ENCODE measurements at places on chromosomes 6 and 20. TPM values are rescaled to one million over a fixed set of nuclear protein-coding genes. Genes with fewer than 3 reads are reported as not detected.

GRCh38 chr6:153858529-153858928, 180.5 kb upstream of the OPRM1 start:
- H3K36me3 ChIP-seq: peaks cover 4% of the 10 kb centered on the region
- peaks cover 1% of the 10 kb centered on the region for H3K27me3 ChIP-seq
- H3K4me3 ChIP-seq: no peak overlapping the region
- H3K4me1 ChIP-seq: peaks cover 2% of the 10 kb centered on the region
- DNase-seq: no peak

DNA sequence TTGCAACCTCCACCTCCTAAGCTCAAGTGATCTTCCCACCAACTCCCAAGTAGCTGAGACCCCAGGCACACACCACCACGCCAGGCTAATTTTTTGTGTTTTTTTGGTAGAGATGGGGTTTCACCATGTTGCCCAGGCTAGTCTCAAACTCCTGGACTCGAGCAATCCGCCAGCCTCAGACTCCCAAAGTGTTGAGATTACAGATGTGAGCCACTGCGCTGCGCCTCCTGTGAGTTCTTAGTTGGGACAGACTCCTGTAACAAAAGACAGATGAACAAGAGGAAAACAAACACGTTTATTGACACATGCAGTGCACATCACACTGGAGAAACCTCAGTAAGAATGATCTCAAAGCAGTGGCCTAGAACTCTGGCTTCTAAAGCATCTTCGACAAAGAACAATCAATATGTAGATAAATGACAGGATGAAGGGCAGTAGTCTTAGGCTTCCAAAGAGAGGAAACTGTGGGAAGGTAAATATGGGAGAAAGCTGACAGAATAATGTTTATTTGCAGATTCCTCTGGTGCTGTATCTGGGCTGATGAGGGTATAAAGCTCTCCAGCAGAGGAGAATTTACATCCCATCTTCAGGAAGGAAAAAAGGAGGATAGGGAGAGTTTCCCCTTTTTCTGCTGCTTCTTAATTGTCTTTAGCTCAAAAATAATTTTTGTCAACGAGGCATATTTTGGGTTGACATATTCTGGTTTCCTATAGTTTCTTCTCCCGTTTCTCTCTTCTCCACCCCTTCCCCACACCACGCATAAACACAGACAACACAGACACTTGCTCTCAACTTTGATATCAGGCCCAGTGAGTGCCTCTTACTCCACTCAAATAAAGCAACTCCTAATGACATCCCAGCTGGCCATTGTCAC, 84.7 kb upstream of the TNFAIP3 start:
- no peak overlapping the region for H3K4me3 ChIP-seq
- no peak overlapping the region for H3K27ac ChIP-seq
- H3K36me3 ChIP-seq: no peaks in the 10 kb centered on the region
- no peak for DNase-seq
- peaks cover 24% of the 10 kb centered on the region for H3K4me1 ChIP-seq

The DEFB124 gene
- total RNA-seq: not detected

- no peak overlapping the region for H3K27ac ChIP-seq
- H3K4me3 ChIP-seq: no peak overlapping the region
- DNase-seq: no peak
- no peaks in the 10 kb centered on the region for H3K27me3 ChIP-seq
- no peaks in the 10 kb centered on the region for H3K4me1 ChIP-seq
Measured at GRCh38 chr6:82588020-82588419, 224.4 kb downstream of the TPBG start.

DNA sequence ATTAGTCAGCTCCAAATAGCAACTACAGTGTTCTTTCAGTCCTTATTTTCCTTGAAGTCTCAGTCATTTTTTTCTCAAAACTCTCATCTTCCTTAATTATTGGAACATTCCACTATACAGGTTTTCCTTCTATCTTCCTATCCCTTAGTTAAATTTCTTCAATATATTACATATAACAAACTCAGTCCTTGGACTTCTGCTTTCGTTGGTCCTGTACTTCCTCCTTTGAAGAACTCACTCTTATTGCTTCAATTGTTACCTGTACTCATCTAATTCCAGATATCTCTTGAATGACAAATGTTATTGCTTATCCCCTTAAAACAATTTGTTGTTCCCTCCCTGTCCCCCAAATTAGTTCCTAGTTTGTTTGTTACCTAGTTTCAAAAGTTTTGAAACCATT, 67.7 kb upstream of the NOTCH4 start:
- H3K27ac ChIP-seq: no peak overlapping the region
- no peak overlapping the region for H3K4me3 ChIP-seq
- peaks cover 12% of the 10 kb centered on the region for H3K4me1 ChIP-seq
- no peak for DNase-seq
- H3K36me3 ChIP-seq: no peaks in the 10 kb centered on the region
- no peaks in the 10 kb centered on the region for H3K27me3 ChIP-seq

DNA sequence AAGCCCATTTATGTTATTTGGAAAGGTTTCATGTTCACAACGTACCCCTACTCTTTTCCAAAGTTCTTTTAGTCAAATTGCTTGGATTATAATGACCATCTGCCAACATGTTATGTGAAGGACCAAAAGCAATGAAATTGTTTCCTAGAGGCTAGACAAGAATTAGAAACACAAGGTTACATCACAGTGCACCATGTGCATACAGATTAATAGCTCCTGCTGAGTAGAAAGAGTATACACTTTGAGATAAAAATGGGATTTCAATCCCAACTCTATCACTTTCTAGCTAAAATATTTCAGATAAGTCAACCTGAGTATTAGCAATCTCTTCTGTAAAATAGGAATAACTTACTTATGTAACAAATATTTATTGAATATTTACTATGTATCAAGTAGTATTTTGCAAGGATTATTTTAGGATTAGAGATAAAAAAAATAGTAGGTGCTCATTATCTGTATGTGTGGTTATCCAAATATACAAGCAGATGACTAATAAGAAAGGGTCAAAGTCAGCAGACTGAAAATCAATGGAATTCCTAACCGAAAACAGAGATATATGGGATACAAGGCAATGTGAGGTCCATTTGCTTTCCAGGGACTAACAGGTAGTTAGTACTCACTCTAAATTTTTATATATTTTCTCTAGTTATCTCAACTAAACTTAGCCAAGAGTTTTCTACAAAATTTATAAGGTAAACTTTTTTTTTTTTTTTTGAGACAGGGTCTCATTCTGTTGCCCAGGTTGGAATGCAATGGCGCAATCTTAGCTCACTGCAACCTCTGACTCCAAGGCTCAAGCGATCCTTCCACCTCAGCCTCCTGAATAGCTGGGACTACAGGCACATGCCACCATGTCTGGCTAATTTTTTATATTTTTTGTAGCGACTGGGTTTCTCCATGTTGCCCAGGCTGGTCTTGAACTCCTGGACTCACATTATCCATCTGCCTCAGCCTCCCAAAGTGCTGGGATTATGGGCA, 127.7 kb downstream of the PDSS2 start:
- H3K4me1 ChIP-seq: no peaks in the 10 kb centered on the region
- no peaks in the 10 kb centered on the region for H3K27me3 ChIP-seq
- no peak overlapping the region for H3K4me3 ChIP-seq
- H3K36me3 ChIP-seq: no peaks in the 10 kb centered on the region

DNA sequence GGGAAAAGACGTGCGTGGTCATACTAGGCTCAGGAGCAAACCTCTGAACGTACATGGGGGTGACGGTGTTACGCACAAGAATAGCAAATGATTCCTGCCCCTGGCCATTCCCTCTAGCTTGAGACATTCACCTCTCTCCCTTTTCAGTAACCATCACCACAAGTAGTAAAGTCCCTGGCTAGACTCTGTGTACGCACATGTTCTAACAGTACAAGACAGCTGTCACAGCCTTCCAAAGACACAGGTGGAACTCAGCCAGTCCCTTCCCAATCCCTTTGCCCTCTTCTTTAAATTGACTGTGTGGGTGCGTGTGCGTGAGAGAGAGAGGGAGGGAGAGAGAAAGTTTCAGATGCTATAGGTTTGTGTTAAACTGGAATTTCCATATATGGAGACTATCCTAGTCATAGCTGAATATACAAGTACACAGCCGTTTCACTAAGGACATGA, 67.3 kb downstream of the LY86 start:
- H3K4me1 ChIP-seq: peaks cover 36% of the 10 kb centered on the region
- H3K4me3 ChIP-seq: no peak overlapping the region
- DNase-seq: no peak
- no peaks in the 10 kb centered on the region for H3K36me3 ChIP-seq
- no peak overlapping the region for H3K27ac ChIP-seq
- H3K27me3 ChIP-seq: peaks cover 3% of the 10 kb centered on the region
